ENCODE measurements at places on chromosomes 1 and 21.

DNA sequence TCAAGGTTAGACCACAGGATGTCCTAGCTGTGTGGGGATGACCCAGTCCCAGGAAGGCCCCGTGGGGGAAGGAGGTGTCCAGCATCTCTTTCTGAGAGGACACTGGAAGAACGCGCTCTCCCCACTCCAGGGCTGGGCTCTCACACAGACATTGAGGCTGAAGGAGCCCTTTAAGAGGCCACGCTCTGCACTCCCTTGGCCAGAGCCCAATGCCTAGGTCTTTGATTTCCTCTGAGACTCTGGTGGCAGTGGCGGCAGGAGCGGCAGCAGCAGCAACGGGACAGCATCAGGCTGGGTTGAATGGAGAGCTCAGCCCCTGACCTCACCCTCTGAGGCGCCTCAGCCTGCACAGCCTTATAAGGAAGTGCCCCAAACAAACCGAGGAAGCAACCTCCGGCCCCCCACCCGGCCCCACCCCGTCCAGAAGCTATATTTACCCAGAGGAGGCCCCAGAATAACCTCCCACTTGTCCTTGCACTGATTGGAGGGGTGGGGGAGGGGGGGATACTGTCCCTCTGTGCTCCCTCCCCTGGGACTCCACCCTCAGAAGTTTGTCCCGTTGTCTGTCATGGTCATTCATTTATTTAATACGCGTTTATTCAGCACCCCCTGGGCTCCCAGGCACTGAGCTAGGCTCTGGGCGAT is 12.3 kb downstream of the NES start:
- DNase-seq: no peak

DNA sequence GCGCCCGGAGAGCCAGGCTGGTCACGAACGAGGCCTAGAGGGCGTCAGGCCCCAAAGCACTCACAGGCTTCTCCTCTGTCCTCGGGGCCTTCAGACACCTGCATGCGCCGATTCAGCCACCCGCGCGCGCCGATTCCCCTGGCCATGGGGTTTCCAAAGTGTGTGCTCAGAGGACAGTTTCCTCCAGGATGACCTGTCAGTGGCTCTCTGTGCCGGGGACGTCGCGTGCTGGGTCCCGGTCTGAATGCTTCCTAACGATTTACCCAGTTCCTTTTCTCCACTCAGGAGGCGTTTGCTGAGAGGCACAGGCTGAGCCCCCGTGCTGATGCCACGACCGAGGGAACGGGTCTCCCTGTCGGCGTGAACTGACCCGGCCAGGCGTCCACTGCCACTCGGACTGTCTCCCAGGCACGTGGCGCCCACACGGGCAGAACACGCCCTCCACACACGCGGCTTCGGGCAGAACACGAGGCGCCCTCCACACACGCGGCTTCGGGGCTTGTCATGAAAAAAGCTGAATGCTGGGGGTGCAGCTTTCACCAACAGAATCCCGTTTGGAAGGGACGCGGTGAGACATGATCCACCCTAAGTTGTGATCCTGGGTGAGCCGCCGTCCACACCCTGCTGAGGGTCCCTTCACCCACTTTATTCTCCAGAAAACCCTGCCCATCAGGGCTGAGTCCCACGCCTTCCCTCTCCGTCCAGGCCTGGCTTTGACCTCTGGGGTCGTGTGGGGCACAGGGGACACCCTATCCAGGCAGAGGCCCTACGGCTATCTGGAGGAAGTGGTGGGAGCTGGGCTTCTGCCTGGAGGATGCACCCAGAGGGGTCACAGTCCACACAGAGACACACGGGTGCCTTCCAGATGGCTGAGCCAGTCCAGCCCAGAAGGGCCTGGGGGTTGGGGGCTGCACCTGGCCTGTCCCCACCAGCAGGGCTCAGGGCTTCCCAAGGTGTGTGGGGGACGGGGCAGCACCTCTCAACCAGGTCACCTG is 56.1 kb downstream of the COL6A1 start:
- DNase-seq: no peak

DNA sequence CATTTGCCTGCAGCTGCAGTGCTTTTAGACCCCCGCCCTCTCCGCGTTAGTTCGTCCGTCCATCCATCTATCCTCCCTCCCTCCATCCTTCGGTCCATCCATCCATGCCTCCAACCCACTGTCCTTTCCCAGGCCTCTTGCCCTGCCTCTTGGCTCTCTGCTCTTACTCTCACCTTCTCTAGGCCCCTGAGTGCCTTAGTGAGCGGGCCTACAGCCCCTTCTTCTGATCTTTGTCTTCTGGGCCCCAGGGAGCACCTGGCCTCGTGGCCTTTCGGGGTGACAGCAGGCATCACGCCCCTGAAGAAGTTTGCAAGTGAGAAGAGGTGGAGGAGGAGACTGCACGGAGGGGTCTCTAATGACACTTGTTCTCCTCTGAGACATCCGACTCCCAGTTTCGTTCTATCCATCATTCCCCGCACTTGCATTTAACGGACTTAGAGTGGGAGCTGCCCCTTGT is 842 bp downstream of the ATXN7L2 start:
- DNase-seq: no peak

DNA sequence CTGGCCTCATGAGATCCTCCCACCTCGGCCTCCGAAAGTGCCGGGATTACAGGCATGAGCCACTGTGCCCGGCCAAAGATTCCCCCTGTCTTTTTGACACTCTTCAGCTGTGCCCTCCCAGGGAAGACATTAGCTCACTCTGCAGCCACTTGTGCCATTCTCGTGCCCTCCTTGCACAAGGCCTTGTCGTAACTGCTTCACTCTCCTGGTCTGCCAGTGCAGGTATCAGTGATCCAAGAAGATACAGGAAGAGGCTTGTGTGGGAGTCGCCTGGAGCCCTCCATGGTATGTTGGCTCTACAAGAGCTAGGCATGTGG is 22.0 kb upstream of the WDR26 start:
- DNase-seq: no peak

DNA sequence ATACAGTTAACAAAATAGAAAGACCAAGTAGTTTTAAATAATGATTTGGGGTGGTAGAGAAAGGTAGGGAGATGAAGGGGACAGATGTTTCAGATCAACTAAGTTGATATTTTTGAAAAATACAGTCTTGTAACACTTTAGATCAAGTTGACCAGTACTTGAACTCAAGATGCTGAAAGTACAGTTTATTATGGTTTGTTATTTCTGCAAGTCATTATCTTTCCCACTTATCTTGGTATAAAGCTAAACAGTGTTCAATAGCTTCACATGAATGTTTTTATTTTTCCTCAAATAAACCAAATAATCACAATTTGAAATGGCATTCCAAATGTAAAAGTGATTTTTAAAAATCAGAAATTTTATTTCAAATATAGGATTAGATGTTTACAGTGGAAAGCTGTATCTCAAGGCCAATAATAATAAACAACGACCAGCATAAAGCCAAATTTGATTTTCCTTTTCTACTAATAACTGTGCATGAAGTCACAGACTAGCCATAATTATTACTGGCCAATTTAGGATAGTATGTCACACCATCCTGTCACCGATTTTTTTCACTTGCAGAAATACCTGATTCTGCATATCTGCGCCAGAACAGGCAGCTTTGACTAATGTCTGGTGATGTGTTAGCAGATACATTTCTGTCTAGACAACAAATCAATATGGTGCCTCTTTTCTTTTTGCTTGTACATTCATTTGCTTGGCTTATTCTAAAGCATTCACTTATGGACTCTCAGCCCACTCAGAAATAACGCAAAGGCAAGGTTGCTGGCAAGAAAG is 320.2 kb downstream of the TM2D1 start:
- DNase-seq: no peak

DNA sequence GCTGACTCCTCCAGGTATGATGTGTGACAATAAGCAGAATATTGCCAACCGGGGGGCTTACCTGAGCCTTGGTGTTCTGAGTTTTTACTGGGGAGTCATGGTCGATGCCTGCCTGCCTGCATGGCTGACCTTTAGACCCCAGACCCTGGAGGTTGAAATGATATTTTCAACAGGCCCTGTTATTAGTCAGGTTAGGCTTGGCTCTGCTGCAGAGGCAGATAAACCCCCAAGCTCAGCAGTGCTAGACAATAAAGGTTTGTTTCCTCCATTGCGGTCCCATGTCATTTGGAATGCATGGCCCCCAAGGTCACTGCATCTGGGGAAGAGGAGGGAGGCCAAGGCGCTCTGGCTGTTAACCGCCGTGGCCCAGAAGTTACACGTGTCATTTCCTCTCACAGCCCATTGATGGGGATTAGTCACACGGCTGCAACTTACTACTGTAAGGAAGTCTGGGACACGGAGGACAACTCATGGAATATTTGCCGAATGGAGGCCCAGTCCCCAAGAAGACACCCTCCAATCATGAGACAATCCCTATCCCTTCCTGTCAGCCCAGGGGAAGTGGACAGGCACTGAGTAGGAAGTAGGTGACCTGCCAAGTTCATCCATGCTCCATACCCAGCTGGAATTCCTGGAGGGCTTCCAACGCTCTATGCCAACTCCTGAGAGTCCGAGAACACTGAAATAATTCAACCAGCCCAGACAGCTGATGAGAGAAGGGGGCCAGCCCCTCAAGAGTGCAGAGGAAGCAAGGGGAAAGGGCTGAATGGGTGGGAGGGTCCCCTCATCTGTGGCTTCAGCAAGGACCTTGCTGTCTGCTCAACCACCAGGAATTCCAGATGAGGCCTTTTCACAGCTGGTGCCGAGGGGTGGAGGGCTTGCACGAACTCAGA is 97.3 kb downstream of the TAS1R2 start:
- DNase-seq: peak; percentile 51

GRCh38 chr1:218686258-218686657 is 341.1 kb downstream of the TGFB2 start:
- no peak for DNase-seq

GRCh38 chr1:116521186-116521585 is 49.6 kb downstream of the CD58 start:
- no peak for DNase-seq

DNA sequence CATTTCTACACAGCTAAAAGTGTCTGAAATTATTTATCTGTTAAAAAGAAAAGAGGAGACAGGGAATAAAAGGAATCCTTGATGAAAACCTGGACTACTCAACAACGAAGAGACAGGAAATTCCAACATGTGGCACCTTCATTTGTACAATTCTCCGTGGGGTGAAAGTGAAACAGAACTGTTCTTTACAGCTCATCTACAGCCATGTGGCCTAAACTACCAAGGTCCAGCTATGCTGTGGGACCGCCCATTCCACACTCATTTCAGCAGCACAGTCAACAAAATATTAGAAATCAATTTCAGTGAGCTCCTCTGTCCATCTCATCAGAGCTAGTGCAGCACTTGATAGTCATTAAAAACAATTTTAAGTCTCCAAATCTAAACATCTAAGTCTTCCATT is 44.0 kb downstream of the UBR4 start:
- DNase-seq: no peak
